ENCODE measurements at places on chromosomes 2 and 18.

- no peak for DNase-seq
These were observed 32.1 kb downstream of the REEP1 start for GRCh38 chr2:86305195-86305914.

- DNase-seq: no peak
These were observed 13.5 kb upstream of the XDH start for GRCh38 chr2:31428001-31428418.

DNA sequence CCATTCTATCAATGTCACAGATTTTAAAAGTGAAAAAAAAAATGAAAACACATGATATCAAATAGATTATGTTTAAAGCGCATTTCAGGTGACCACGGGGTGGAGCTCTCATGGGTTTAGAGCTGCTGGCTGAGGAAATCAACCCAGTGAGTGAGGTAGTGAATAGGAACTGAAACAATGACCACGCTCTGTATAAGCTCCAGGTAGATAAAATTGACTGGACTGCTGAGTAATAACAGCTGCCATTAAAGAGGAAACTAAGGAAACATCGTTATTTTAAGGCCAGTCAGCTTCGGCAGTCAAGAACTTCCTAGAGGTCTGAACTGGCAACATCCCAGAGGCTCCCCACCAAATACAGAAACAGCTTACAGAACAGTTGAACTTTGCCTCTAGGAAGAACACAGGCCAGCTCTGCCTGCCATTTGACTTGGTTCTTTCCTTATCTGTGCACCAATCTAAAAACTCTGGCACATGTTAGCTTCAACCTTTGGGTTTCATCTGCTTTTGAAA lies 185.9 kb downstream of the PDE1A start:
- no peak for DNase-seq

- DNase-seq: no peak
These were observed 72.8 kb upstream of the CTDP1 start for GRCh38 chr18:79606621-79607331.

- DNase-seq: no peak
These were observed 41.7 kb downstream of the MYOM1 start for GRCh38 chr18:3177902-3178687.

DNA sequence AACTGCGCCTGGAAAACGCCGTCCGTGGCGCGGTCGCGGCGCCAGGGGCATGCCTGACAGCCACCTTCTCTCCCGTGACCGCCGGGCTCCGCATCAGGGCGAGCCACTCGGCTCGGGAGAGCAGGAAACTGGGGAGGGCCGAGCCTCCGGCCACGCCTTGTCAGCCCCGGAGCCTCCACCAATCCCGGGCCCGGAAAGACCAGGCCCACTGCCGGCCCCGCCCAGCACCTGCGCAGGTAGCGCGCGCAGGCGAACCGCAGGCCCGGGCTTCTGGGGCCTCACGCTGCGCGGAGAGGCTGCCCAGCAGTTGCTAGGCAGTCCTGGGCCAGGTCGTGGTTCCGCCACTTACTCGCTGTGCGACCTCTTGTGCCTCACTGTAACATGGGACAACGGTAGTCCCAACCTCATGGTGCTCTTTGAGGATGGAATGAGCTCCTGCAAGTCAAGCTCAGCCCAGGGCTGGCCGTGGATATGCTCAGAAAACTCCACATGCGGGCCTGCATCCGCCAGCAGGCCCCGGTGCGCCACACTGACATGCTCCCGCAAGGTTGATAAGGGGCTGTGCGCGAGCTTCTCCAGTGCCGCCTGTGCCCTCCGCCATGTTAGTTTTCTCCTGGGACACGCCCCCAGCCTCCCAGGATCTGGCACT lies 97.1 kb downstream of the INHBB start:
- no peak for DNase-seq

DNA sequence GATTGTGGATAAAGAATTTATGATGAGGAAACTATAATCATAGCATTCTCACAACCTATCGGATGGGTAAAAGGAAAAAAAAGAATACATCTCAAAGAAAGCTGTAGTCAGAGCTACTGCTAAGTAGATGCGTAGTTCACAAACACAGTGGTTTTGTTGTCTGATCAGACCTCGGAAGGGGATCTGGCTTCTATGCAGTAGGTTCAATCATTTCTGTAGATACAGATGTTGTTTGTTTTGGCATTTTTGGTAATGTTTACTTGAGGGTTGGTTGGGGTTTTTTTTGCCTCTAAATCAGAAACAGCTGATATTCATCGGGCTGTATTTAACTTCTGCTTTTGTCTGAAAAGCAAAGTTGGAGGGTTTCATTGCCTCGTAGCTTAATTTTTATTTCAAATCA lies 42.1 kb downstream of the NPAS2 start:
- DNase-seq: no peak

DNA sequence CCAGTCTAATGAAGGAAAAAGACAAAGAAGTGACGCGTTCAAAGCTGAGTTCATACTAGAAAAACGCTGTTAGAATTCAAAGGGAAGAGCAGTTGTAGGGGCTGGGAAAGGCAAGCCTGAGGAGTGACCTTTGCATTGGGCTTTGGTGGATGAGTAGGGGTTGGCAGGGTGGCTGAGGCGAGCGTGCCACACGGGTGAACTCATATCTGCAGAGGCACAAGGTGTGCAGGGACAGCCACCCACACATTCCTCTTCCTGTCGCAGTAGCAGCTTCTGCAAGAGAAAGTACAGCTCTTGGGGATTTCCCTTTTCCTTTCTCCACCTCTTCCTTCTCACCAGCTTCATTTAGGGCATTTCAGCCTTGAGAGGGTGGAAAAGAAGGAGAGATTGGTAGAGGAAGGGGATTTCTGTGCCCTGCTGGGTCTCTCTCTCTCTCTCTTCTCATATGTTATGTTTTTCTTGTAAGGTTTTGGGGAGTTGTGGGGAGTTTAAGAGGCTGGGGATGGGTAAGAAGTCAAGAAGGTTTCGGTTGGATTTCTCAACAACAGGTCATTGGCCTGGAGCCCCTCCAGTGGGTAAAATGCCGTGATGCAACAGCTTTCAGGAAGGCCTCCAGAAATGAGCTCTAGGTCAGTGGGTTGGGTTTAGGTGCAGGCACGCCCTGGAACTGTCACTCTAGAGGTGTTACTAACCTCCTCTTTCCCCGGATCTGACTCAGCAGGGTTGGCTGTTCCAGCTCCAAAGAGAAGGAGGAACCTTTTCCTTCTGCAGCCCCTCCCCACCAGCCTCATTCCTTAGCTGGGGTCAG lies 40.1 kb downstream of the ODC1 start:
- no peak for DNase-seq

DNA sequence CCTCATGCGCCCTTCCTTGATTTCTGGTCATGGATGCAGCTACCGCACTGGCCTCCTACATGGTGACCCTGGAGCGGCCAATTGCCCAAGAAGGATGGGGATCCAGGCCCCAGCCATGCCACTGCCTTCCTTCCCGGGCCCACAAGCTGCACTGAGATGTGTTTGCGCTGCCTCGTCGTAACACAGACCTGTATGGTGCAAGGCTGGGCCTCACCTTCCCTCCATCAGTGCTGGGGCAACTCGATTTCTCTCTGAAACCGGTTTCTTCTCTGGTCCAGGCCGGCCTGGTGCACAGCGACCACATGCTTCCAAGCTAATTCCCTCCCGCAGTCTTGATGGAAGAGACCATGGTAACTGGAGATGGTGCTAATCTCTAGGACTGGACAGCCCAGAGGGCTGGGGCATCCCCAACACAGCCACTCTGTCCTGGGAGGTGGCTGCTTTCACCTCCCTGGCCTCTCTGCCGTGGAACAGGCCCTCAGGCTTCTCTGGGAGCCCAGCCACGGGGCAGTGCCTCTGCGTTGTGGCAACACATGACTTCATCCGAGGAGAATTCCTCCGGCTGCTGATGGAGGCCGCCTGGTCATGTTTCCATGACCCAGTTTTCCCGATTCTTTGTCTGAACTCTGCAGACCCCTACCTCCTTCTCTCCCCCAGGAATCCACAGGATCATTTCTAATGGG lies 184.2 kb downstream of the GLI2 start:
- DNase-seq: no peak

GRCh38 chr2:4938206-4938605 lies 754.0 kb upstream of the SOX11 start:
- DNase-seq: no peak

GRCh38 chr2:332592-332991 lies 44.7 kb upstream of the ALKAL2 start:
- no peak for DNase-seq
